ENCODE measurements at places on chromosomes 3 and 15. TPM values are rescaled to one million over a fixed set of nuclear protein-coding genes. Genes with fewer than 3 reads are reported as not detected.

GRCh38 chr3:156781310-156782230 lies 44.6 kb upstream of the LEKR1 start:
- no peak for DNase-seq

DNA sequence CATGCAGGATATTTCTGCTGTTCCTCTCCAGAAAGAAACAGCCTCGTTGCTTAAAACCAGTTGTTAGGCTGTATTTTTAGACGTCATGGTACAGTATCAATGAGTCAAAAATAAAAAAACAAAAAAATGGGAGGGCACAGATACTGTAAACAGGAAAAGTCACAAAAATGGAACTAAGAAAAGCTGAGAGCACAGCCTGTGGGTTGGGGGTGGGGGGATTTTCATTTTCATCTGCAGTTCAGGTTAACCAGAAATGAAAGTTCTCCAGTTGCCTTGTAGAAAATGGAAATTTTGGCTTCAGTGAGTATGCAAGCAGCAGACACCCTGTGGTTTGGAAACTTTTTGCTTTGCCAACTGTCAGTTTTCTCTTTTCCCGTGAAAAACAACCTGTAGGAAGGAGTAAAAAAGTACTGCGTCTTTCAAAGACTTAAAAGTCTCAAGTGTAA lies 59.0 kb downstream of the FRMD4B start:
- no peak for DNase-seq

DNA sequence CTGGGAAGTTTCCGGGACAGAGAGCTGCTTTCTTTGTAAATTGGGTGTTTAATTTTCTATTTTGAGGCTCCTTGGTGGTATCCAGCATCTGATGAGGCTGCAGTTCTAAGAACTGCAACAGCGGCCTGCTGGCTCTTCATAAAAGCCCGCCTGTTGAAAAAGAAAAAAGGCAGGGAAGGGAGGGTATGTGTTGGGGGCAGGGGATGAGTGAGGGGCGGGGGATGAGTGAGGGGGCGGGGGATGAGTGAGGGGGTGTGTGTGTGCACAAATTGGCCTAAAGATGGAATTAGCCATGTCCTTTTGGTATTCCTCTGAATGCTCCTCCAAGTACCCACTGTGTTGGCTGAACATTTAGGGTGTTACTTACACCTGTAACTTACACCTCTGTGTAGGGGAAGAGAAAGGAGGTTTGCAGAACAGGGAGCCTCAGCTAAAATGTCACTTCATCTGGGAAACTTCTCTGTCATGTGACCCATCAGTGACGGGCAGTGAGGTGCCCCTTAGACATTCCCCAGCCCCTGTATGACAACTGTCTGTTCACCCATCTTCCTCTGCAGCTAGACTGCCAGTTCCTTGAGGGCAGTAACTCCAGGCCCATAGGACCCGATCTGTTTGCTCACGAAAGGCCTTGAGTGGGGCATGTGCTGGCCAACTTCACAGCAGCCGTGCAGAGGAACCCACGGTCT lies 57.6 kb downstream of the LRIG1 start:
- no peak for DNase-seq

DNA sequence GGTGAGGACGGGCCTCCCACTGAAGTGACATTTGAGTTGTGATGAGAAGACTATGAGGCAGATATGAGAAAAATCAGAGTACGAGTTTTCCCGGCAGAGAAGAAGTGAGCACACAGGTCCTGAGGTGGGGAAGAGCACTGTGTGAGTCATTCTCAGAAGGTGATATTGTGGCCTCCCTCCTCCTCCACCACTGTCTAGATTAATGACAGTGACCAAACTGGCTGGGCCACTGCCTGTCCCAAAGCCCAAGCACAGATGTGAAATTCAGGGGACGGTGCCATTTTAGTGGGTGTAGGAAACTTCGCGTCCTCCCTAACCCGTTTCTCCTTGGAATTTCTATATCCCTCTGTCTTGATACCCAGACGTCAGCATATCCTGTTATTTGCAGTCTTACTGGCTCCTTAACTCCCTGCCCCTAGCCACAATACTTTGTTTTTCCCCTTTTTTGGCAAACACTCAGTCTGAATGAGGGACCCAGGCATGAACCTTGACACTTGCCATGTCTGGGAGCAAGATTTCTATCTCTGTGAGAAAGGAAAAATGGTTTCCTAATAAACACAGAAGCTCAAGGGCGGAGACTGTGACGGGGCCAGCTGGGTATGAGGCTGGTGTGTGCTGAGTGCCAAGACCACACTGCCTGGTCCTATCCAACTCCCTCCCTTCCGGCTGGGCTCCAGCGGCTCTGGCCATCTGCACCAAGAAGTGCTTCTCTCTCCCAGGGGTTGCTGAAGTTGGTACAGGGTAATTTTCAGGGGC lies 15.2 kb downstream of the PRICKLE2 start:
- DNase-seq: no peak

- DNase-seq: no peak
These were observed 417.4 kb upstream of the NAALADL2 start for GRCh38 chr3:174441588-174442301.

- no peak for DNase-seq
These were observed 206.8 kb upstream of the TGFBR2 start for GRCh38 chr3:30399394-30400181.

DNA sequence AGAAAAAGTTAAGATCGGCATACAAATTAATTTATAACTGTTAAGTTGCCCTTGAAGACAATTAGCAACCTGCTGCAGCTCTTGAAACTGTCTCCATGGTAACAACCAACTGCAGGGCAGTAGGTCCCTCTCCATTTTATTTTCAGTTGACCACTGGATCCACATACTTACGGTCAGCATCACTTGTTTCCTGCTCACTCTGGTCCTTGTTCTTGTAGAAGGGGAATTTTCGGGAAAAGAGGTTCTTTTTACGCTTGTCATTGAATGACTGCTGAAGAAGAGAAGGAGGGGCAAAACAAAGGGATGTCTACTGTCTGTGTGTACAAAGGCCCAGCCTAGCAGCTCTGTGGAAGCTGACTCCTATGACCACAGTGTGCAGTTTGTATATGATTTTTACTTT lies 46.8 kb upstream of the MELTF start:
- DNase-seq: no peak

DNA sequence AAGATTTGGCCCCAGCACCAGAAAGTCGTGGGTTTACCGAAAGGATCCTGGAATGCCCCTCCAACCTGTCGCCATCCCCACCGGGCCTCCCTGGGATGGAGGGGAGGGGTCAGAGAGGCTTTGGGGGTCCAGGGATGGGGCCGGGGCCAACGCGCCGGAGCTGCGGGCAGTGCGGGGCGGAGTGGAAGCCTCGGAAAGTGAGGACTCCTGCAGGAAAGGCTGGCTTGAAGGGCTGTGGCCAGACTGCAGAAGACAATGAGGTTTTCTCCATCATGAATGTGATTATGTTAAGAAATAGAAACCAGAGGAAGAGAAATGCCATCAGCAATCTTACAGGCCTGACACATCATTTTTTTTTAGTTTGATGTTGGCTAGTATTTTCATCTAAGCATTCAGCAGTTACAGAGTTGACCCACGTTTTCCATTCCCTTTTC lies 738 bp downstream of the YEATS2 start:
- no peak for DNase-seq

DNA sequence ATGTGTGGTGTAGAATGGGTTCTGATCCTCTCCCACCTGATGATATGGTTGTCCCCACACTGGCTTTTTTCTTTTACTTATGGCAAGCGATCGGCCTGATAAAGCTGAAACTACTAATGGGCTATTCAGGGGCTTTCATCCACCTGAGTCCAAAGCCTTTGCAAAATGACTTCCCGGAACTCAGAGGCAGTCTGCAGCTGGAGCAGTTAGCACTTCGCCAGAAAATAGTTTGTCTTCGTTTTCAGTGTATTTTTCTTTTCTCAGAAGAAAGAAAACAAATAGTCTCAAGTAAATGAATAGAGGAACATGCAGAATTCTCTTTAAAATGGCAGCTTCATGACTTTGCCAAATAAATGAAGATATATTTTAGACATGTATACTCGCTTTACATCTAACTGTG lies 306.0 kb upstream of the ADAMTS9 start:
- DNase-seq: no peak

- no peak for DNase-seq
These were observed 665.6 kb upstream of the CCDC54 start for GRCh38 chr3:106711650-106712049.

DNA sequence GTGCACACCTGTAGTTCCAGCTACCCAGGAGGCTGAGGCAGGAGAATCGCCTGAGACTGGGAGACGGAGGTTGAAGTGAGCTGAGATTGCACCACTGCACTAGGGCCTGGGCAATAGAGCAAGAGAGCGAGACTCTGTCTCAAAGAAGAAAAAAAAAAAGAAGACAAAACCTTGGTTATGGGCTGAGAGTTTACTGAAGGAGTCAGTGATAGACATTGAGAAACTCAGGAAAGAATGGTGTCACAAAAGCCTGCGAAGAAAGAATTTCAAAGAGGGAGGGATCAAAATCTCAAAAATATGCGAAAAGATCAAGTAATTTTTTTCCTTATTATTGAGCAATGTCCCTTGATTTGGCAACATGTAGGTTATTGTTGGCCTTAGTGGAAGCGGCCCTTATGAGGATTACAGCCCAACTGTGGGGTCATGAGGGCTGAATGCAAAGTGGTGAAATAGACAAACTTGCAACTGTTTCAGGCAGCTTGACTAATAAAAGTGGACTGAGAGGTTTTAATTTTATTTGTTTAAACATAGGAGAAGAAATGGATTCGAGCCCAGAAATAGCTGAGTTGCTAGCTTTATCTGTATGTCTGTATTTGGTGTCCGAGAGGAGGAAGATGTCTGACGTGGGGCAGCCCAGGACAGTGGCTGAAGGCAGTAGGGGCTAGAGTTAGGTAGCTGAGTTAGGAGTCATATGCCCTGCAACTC lies 18.8 kb upstream of the CELF6 start:
- DNase-seq: no peak

DNA sequence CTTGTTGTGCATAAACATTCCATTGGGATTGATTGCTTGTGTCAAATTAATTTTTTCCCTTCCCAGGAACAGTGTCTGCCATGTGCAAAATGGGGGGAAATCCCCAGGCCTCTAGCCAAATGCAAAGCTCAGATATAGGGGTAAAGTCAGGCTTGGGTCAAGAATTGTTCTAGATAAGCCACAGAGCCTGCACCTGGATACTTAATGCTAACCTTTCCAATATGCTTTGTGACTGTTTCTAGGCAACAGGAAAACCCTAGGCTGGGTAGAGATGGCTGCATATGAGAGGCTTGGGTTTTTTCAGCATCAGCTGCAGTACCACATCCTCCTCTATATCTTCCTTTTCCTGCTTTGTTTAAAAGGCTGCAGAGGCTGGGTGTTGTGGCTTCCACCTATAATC lies 61.9 kb upstream of the ROPN1 start:
- no peak for DNase-seq

GRCh38 chr3:64888165-64888564 lies 200.4 kb upstream of the ADAMTS9 start:
- DNase-seq: no peak

DNA sequence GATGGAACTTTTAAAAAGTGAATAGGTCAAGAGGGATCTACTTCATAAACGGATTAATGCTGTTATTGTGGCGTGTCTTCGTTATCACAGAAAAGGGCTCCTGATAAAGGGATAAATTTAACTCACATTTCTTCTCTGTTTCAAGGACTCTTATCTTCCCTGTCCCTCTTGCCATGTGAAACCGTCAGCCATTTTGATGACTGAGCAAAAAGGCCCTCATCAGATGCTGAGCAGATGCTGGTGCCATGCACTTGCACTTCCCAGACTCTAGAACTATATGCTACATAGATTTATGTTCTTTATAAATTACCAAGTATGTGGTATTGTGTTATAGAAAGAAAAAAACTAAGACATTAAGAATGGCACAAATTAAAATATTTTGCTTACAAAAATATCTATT lies 1011.8 kb upstream of the GBE1 start:
- DNase-seq: no peak

- DNase-seq: no peak
These were observed 73.6 kb downstream of the TM4SF4 start for GRCh38 chr3:149547954-149548668.

GRCh38 chr15:53746101-53746500 lies 13.4 kb downstream of the WDR72 start:
- DNase-seq: no peak

GRCh38 chr3:87350367-87351199 lies 74.2 kb upstream of the POU1F1 start:
- DNase-seq: no peak

DNA sequence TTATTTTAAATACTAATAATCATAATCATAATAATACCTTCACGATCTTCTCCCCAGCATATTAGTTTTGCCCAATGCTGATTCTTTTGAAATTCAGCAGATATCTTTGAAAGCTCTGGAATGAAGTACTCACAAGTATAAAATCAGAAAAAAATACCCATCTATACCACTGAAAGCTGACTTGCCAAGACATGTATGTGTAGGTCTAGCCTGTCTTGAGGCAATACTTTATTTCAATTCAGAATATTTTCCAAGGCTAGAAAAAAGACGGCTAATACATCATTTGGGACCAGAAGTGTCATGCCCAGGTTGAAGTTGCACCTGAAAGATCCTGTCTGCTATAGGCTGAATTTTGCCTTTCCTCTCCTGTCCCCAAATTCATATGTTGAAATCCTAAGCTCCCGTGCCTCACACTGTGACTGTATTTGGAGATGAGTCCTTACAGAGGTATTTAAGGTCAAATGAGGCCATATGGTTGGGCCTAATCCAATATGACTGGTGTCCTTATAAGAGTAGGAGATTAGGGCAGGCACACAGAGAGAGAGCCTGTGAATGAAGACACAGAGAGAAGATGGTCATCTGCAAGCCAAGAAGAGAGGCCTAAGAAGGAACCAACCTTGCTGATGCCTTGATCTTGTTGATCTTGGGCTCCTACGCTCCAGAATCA lies 255.9 kb upstream of the CMC1 start:
- DNase-seq: no peak

- no peak for DNase-seq
These were observed 39.0 kb downstream of the CFAP100 start for GRCh38 chr3:126433496-126434263.

- DNase-seq: no peak
These were observed 17.7 kb upstream of the HEG1 start for GRCh38 chr3:125073390-125073905.

KBTBD13 gene
- not detected for polyA plus RNA-seq

CCR8 gene
- polyA plus RNA-seq: 0.35 TPM

LMOD3 gene
- polyA plus RNA-seq: not detected

GPR15 gene
- polyA plus RNA-seq: not detected

ST3GAL6 gene
- 3.3 TPM for polyA plus RNA-seq

GP5 gene
- polyA plus RNA-seq: 0.05 TPM

SLC38A3 gene
- polyA plus RNA-seq: 4.7 TPM

CHD2 gene
- 45.7 TPM for polyA plus RNA-seq

COPS2 gene
- 7.8 TPM for polyA plus RNA-seq

MYO5C gene
- 7.7 TPM for polyA plus RNA-seq

MST1 gene
- 14.2 TPM for polyA plus RNA-seq

C2CD4B gene
- 0.12 TPM for polyA plus RNA-seq
